ENCODE measurements at places on chromosomes 3 and 15.

DNA sequence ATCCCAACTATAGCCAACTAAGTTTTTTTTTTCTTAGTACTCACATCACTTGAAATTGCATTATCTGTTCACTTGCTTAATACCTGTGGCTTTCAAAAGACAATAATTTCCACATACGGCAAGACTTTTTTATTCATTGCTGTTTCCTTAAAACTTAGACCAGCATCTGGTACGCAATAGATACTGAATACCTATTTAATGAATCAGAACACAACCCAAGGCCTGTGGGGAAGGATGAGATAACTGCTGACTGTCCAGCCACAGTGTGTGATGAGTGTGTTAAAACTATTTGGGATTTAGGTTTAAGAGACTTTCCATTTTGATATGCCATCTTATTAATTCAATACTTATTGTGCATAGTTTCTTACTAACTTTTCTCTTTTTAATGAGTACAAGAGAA is 988.7 kb downstream of the NTRK3 start:
- DNase-seq = no peak

DNA sequence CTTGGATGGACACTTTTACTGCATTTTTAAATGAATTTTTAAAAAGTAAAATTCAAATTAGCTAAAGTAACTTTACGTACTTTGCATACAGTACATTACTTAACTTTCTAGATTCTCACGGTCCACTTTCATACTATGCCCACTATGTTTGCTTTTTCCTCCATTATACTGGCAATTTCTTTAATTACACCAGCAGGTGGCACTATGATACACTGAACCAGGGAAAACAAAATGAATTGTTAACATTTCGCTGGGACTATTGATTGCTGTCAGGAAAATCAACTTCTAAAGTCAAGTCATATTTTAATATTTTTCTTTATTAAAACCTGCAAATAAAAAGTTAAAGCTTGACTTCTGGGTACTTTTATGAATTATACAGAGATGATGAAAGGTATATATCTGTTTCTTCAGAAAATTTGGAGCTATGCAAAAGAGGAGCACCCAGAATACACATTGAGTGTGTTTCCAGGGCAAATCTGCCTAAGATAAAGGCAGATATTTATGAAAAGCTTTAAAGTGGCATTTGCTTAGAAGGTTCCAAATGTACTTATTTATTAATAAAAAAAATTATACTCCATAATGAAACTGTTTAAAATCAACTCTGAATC is 21.8 kb upstream of the POU1F1 start:
- no peak for DNase-seq

GRCh38 chr15:29276366-29276765 is 6.7 kb upstream of the NSMCE3 start:
- no peak for DNase-seq

DNA sequence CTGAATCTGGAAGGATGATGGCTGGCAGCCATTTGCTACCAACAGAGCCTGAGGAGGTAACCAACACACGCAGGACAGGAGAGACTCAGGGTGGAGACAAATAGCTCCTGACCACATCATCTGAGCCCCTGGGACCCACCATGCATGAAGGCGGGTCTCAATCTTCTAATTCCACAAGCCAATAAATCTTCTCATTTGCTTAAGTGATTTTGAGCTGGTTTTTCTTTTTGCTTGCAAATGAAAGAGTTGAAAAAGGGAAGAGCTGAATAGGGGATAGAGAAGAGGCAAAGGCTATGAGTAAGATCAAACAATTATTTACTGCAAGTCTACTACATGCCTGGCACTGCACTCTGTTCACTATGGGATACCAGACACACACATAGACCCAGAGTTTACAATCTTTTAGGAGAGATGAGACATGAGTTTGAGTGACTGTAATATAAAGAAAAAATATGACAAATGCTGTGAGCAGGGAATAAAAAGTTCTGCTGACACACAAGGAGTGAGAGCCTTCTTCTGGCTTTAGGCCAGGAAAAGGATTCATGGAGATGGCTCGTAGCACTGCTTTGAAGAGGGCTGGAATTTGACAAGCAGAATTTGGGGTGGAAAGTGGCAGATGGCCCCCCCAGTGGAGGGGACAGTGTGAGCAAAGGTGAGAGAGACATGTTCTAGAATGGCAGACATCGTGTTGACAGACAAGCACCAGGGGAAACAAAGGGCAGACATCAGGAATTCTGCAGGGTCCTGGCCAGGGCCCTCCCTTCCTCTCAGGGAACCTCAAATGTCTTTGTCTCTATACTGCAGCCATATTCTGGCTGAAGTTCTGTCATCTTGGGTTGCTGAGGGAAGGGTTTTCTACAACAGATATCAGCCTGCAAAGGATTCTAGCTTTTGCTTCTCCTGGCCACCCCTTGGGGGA is 69.8 kb upstream of the WNT5A start:
- no peak for DNase-seq

DNA sequence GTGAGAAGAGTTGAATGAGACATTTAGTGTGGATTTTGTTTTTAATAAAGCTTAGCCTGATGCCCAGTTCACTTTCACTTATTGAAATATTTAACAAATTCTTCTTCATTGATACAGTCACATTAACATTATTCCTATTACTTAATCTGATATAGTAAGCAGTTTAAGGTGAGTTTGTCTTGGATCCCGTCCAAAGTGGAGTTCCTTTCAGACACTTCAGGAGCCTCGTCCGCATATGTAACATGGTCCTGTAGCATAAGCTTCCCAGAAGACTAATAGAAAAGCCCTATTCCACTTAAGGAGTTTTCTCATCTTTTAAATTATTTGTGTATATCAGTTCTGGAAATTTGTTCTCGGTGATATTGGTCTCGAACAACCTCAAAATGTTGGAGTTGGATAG is 39.7 kb upstream of the MLF1 start:
- no peak for DNase-seq

GRCh38 chr3:71054312-71054711 is 529.2 kb downstream of the FOXP1 start:
- DNase-seq = no peak

DNA sequence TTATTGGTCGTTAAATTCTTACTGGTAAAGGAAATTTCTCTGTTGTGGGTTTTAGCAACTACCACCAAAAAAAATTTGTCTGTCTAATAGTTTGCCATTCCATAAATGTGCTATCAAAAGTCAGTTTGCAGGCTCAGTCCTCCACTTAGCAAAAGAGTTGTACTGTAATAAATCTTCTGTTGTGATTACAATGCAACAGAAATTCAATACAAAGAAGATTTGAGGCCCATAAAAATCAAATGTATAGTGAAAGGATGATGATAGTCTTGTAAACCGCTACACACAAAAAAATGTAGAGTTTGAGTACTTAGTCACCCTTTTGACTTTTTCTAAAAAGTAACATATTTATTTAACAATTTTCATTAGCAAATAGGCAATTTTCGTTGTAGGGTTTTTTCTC is 251.7 kb downstream of the VGLL3 start:
- no peak for DNase-seq

GRCh38 chr3:31404871-31405270 is 127.9 kb upstream of the STT3B start:
- no peak for DNase-seq

GRCh38 chr3:52839268-52839575 is 4.4 kb upstream of the MUSTN1 start:
- DNase-seq = no peak

DNA sequence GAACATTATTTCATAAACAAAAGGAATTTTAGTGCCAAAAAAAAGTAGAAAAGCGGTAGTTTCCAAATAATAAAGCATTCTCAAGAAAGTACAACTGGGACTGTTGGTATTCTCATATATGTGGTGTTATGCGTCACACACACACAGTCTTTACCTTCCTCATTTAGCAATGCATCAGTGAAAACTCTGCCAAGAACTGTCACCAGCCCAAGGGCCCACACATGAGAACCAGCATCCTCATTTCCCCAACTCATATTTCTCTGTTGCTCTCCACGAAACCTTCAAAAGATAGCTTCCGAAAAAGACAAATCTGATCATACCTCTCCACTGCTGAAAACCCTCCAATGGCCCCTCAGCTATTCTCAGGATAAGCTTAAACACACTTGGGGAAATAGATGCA is 150.7 kb downstream of the CADPS start:
- DNase-seq = no peak

GRCh38 chr15:90143166-90143655 is 40.9 kb upstream of the IDH2 start:
- peak; percentile 6 for DNase-seq

DNA sequence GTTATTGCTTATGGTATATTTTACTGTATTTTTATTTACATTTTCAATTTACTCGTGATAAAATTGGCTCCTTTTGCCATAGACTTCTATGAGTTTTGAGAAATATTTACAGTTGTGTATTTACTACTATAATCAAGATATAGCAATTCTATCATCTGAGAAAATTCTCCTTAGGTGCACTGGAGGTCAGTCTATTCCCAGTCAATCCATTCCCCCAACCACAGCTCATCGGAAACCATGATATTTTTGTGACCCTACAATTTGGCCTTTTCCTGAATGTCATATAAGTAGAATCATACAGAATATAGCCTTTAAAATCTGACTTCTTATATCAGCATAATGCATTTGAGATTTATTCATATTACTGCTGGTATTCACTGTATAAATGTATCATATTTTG is 114.7 kb upstream of the LRTM1 start:
- no peak for DNase-seq

- DNase-seq = no peak
These were observed 105.5 kb downstream of the SEMA5B start for GRCh38 chr3:122921791-122922651.

DNA sequence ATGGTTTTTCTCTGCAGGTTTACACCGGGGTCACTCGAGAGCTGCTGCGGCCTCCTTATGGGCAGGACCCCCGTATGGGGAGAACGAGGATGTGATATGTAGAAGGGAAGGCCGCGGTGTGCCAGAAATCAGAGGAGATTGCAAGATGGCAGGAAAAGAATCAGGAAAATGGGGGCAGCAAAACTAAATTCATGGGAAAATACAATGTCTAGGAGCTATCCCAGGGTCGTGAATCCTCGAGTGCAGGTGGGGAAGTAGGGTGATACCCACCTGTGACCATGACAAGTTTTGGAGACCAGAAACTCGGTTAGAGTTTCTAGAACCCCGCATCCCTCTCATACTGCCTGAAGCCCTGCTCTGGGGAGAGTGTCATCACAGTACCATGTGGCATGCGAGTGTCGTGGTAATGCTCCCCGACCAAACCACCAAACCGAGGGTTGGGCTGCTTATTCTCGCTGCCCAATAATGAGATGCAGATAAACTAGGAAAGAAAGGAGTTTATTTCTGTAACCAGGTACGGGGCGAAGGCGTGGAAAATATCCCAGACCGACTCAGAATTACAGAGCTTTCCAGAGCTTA is 781 bp downstream of the TRNT1 start:
- peak; percentile 36 for DNase-seq

DNA sequence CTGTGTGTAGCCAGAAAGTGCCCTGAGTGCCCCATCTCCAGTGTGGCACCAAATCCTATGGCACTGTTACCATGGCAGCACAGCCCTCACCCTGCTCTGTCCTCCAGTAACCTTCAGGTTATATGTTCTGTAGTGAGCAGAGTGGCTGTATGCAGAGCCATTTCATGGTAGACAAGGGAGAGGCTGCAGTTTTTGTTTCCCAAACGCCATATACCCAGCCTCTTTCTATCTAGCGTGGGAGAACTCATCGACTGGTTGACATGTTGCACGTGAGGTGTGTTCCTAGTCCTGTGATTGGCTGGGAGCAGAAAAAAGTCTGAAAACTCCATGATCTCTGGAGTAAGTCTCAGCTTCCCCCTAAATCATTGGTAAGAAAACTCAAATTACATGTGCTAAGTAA is 2.0 kb downstream of the SIDT1 start:
- no peak for DNase-seq

DNA sequence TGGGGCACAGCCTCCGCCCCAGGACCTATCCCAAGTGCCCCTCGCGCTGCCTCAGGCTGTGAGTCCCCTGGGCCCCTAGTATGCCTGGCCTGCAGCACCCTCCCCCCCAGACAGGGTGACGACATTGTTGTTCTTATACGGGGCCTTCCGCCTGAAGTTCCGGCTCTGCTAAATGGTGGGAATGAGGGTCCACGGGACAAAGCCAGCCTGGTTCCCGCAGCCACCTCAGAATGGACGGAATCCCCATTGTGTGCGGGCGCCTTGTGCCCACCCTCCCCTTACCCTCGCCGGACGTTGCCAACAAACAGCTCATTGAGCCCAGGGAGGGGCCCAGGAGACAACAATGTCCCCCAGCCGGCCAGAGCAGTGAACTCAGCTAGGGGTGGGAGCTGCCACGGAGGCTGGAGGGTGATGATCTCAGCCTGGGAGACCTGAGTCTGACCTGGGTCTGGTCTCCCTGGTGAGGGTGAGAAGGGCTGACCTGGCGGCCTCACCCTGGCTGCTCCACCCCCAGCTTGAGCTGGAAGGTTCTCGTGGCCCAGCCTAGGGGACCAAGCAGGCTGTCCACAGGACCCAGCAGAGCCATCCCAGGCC is 10.2 kb upstream of the DLL4 start:
- DNase-seq = no peak

- DNase-seq = peak; percentile 17
These were observed 58.4 kb downstream of the RGMA start for GRCh38 chr15:93030430-93031102.

DNA sequence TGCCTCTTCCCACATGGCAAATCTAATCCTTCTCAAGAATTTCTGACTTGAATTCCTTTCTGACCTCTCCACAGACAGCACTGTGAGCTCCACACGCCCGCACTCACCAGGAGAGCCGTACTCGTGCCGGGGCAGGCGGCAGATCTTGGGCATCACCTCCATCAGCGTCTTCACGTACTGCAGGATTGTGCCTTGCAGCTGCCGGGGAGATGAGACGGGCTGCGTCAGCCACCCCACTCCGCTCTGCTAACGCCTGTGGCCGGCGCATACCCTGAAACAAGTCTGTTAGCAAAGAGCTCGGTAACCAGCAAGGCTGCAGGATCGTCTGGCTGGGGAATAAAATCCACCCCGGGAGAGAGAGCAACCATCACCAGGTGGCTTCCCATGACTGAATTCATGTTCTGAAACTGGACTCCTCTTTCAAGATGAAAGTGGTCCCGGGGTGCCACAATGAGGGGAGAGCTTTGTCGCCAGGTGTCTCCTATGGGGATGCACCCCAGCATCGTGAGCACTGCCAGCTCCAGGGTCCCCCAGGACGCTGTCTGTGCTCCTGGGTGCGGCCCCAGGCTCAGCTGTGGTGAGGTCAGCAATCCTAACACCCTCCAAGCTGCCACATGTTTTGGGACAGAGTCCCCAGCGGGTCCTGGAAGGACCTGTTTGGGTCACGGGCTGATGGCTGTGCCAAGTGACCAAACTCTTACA is 43.4 kb downstream of the NIPA2 start:
- no peak for DNase-seq

- no peak for DNase-seq
These were observed 12.0 kb upstream of the LMAN1L start for GRCh38 chr15:74800559-74801094.

DNA sequence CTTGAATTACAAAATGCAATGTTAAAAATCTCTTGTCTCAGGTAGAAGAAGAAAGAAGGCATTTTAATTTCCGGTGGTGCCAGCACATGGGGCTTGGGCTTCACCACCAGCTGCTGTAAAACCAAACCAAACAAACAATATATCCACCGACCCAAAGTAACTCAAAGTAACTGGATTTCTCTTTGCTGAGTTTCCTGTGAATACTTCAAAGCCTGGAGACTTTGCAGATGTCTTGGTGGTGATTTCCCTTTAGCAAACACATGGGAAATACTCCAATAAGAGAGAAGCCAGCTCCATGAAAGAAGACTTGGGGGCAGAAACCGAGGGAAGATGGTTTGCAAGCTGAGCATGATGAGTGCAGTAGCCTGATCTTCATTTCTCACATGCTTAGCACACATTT is 62.6 kb downstream of the EIF4E3 start:
- no peak for DNase-seq

Measured in activated CD4-positive, CD25-positive, alpha-beta regulatory T cell (primary cell).